ENCODE measurements at places on chromosomes 3 and 15.
A peak's percentile ranks its signal among the peaks of the same experiment; 100 is the strongest.

DNA sequence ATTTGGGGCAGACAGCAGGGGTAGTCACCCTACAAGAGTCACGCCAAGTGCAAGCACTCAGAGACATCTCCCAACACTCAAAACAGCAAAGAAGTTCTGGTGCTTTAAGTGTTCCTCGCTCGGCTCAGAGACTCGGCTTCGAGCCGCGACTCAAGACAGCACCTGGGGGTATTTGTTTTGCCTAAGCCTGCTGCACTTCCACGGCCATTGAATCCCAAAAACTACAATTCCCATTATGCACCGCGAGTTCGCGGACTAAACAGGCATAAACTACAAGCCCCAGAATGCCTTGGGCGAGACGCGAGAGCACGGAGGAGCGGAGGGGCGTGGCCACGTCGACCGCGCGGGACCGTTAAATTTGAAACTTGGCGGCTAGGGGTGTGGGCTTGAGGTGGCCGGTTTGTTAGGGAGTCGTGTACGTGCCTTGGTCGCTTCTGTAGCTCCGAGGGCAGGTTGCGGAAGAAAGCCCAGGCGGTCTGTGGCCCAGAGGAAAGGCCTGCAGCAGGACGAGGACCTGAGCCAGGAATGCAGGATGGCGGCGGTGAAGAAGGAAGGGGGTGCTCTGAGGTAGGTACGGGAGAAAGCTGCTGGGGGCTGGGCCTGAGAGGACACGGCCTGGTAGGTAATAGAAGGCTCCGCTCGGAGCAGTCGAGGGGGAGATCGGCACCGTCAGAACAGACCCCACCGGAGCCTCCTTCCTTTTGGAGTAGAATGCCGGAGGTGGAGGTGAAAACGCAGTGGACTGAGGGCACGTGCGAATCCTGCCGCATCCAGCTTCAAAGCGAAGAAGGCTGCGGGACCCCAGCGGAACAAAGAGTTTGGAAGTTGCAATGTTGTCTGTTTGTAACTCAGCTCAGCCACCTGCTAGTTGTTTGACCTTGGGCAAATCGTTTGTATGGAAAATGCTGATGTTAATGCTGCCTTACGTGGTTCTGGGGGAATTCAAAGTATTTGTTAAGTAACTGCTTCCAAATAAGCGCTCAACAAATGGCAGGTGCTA, at the start of gene BUB1B:
Gene BUB1B (plus strand): TSS at position 381 of the 1,000 bp plus-strand sequence. CDS start 152 bp downstream, at position 533.
- peak; percentile 81 for DNase-seq

- no peak for DNase-seq
These were observed 29.4 kb downstream of the LYSMD4 start for GRCh38 chr15:99703603-99704443.

DNA sequence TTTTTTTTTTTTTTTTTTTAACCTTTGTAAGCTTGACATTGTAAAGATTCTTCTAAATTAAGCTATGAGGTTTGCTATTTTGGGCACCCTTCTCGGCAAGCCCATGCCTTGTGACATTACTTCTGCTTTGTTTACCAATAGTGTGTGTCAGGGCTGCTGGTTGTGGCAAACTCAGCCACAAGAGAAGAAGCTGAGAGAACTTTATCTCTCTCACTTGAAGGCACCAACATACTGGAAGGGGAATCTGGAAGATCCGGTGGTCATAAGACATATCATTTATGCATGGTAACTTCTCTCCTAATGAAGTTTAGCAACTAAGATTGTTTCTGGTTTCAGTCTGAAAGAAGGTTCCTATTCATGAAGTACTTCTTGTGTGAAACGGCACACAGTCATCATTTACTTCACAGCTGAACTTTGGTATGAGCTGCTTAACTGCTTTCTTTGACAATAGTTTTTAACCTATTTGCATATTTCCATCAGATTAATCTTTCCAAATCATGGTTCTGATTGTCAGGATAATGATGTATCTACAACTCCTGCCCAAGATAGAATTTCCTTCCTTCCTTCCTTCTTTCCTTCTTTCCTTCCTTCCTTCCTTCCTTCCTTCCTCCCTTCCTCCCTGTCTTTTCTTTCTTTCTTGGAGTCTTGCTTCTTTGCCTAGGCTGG, 189.3 kb downstream of the NFKBIZ start:
- no peak for DNase-seq

DNA sequence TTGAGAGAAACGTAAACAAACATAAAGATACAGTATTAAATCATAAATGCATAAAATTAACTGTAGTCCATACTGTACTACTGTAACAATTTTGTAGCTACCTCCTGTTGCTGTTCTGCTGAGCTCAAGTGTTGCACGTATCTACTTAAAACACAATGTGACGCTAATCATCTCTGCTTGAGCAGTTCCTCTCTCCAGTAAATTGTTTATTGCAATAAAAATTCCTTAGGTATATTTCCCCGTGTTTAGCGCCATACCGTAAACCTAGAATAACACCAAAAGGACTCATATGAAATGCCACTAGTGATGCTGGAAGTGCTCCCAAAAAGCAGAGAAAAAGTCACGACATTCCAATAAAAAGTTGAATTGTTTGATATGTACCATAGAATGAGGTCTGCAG, 152.3 kb downstream of the LRRN1 start:
- no peak for DNase-seq

GRCh38 chr3:58135712-58136543, 74.8 kb downstream of the DNASE1L3 start:
- no peak for DNase-seq

- no peak for DNase-seq
These were observed 76.7 kb downstream of the ST6GAL1 start for GRCh38 chr3:187006864-187007630.

DNA sequence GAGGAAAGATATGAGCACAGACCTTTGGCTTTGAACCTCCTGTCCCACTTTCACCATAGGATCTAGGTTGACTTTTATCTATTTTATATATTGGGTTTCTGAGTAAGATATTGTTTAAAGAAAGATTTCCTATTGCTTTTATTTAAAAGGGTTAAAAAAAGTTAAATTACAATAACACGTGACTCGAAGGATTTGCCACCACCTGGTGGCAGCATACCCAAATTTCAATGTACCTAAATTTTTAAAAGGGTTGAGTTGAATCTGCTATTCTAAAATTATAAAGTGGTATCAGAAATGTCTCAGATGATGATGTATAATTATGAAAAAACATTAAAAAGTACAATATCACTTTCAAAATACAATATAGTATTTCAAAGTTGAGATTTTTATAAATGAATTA, 368.4 kb downstream of the MECOM start:
- no peak for DNase-seq

- DNase-seq: no peak
These were observed 294.0 kb downstream of the SOX2 start for GRCh38 chr3:182005701-182006100.

- no peak for DNase-seq
These were observed 82.0 kb downstream of the DPPA2 start for GRCh38 chr3:109234300-109234699.

DNA sequence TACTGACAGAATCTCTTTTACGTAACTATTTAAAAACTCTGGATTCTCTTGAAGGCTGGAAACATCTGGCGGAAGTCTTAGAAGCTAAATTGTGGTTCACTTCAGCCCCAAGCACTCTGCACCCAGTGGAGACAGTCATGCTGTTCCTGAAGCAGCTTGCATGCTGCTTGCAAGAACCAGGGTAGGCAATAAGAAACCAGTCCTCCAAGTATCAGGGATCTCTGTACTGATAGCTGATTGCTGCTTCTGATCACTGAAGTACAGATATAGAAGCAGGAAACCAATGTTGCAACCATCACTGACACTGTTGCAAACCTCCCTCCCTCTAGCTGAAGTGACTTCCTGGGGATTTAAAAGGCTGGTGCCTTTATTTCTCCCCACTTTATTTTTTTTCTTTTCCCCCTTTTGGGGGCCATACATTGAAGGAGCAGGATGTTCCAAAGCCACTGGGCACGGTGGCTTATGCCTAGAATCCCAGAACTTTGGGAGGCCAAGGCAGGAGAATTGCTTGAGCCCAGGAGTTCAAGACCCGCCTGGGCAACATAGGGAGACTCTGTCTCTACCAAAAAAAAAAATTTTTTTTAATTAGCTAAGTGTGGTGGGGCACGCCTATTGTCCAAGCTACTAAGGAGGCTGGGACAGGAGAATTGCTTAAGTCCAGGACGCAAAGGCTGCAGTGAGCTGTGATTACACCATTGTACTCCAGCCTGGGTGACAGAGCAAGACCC, 15.3 kb downstream of the SPCS1 start:
- DNase-seq: no peak

GRCh38 chr3:27792869-27793268, 70.7 kb upstream of the EOMES start:
- DNase-seq: no peak

GRCh38 chr15:40328176-40328575, 4.7 kb downstream of the INAFM2 start:
- DNase-seq: no peak

GRCh38 chr3:159144891-159145290, 343.0 kb downstream of the MFSD1 start:
- DNase-seq: no peak

DNA sequence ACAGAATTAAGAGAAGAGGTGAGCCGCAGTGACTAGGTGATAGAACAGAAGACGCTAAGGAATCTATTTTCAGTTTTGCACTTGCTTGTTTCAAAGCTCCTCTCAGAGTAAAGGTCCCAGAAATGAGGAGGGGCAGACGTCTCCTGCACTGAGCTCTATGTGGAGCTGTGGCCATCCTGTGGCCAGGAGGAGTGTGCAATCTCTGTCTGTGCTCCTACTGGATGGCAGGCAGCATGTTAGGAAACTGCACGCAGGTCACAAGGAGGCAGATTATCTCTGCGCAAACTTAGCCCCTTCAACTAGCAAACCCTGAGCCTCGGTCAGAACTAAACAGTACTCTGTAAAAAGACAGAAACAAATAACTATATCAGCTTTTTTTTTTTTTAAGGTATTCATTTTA, 31.1 kb upstream of the PPIB start:
- DNase-seq: no peak

DNA sequence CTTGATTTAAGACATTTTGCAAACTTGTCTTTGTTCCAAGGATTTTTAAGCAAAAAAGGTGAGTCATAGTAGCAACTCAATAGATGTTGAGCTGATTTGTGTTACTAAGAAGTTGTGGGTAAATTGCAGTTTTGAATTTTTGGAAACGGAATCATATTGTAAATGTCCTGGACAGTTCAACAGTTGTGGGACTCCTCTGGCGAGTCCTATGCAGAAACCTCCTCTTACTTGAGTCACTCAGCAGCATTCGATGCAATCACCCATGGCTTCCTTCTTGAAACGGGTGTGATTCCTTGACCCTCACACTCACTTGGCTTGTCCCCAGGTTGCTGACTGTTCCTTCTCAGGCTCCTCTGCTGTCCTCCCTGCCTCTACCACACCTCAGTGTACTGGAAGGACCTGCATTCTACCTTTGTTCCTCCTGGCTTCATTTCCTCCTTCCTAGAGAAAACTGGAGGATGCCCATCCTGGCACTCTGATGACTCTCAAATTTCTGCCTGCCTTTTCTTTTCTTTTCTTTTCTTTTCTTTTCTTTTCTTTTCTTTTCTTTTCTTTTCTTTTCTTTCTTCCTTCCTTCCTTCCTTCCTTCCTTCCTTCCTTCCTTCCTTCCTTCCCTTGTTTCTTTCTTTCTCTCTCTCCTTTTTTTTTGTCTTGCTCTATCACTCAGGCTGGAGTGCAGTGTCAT, 52.8 kb upstream of the DGKG start:
- DNase-seq: peak; percentile 45

GRCh38 chr3:133038731-133039375, 662 bp downstream of the TMEM108 start:
- DNase-seq: no peak

DNA sequence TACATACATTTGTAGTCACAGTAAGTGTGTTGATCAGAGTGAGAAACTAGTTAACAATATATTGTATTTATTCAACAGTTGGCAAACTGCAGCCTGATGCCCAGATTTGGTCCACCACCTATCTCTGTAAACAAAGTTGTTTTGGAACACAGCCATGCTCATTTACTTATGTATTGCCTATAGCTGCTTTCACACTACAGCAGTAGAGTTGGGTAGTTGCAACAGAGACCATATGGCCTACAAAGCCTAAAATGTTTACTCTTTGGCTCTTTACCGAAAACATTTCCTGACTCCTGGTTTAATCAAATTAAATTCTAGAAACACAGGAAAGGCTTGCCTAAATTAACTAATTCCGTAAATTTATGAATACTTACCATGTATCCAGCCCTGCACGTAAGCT, 39.4 kb downstream of the CMC1 start:
- no peak for DNase-seq

DNA sequence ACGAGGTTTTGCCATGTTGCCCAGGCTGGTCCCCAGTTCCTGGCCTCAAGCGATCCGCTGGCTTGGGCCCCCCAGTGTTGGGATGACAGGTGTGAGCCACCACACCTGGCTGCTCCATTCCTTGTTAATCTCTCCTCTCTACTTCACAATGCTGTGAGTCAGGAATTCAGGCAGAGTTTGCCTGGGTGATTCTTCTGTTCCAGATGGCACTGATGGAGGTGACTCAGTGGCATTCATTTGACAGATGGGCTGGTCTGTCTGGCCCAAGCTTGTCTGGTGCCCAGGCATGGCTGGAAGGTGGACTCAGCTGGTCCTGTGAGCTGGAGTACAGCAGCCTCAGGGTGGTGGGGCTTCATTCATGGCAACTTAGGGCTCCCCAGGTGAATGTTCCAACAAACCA, 43.2 kb downstream of the SLC6A20 start:
- no peak for DNase-seq

DNA sequence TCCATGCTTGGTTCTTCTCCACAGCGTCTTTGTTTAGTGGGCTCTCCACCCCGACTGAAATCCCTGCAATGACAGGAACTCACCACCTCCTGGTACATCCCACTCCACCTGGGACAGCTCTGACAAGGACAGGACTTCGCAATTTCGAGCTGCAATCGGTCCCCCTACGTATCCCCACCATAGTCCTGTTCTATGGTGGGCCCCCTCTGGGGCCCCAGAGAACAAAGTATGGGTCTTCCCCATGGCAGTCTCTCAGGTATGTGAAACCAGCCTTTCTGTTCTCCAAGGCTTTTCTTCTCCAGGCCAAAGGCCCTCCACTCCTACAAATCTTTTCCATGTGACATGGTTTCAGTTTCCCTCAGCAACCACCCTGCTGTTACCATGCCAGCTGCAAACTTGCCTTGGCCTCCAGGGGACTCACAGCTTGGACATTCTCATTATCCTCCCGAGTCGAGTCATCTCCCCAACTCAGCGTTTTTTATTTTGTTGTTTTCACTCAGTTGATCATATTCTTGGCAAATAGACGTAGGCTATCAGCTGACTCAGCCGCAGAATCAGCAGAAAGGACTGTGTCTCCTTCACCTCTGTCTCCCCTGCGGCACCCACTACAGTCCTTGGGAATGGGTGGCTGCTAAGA, 233.3 kb downstream of the OPA1 start:
- DNase-seq: peak; percentile 57

GRCh38 chr15:90762109-90762508, 45.0 kb downstream of the BLM start:
- DNase-seq: no peak

GRCh38 chr15:59723687-59724346, 34.7 kb upstream of the BNIP2 start:
- DNase-seq: no peak

GRCh38 chr3:34260271-34261000, 462.0 kb downstream of the PDCD6IP start:
- peak; percentile 4 for DNase-seq
